ENCODE measurements at places on chromosomes 6 and 20. TPM values are rescaled to one million over a fixed set of nuclear protein-coding genes. Genes with fewer than 3 reads are reported as not detected.

GRCh38 chr6:104638841-104639290 is 220.9 kb downstream of the HACE1 start:
- DNase-seq, result no peak

- DNase-seq, result no peak
Observed at GRCh38 chr20:37223053-37223452, 38.6 kb downstream of the GHRH start.

- no peak for DNase-seq
Observed at GRCh38 chr6:57329933-57330332, 12.5 kb downstream of the PRIM2 start.

GRCh38 chr20:34892671-34893070 is 16.3 kb downstream of the ACSS2 start:
- DNase-seq, result no peak

DNA sequence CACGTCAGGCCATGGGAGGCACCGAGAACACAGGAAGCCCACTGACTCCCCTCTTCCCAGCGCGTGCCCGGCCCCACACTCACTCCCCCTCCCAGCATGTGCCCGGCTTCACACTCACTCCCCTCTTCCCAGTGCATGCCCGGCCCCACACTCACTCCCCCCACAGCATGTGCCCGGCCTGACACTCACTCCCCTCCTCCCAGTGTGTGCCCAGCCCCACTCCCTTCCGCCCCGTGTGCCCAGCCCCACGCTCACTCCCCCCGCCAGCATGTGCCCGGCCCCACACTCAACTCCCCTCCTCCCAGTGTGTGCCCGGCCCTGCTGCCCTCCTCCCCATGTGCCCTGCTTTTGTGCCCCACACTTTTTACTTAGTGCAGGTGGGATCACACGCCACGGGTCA is 9.7 kb downstream of the RTEL1 start:
- no peak for DNase-seq

Gene HRH3
- total RNA-seq, result not detected

DNA sequence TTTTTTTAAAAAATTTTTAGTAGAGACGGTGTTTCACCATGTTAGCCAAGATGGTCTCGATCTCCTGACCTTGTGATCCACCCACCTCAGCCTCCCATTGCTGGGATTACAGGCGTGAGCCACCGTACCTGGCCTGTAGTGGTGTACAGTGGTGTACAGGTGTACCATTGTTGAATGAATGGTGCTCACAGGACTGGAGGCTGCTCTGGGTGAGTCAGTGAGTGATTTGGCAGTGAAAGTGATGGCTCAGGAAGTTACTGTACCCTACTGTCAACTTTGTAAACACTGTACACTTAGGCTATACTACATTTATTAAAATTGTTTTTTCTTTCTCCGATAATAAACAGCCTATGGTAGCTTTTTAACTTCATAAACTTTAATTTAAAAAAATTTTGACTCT is 122.8 kb upstream of the EEF1E1 start:
- DNase-seq, result no peak

DNA sequence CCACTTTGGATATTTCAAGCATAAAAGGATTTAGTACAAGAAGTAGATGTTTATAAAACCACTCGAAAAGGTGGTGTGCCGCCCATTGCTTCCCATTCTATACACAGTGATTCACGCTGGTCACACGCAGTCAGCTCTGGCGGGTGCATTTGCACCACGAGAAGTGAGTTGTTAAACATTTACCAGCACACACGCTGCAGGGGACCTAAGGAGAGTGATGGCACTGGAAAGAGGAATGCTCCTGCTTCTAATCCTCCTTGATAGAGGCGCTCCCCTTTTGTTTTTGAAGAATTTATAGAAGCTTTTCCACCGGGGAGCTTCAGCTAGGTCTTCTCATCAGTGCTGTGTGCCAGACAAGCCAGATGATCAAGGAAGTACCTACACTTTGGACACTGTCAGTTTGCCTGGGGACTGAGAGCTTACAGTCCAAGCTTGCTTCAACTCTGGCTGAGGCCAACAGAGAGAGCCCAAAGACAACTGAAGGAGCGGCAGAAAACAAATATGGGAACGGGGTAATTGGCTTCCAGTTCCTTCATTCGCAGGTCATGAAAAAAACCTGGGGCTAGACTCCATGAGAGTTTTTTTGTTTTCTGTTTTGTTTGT is 31.2 kb downstream of the MUC22 start:
- DNase-seq, result no peak

DNA sequence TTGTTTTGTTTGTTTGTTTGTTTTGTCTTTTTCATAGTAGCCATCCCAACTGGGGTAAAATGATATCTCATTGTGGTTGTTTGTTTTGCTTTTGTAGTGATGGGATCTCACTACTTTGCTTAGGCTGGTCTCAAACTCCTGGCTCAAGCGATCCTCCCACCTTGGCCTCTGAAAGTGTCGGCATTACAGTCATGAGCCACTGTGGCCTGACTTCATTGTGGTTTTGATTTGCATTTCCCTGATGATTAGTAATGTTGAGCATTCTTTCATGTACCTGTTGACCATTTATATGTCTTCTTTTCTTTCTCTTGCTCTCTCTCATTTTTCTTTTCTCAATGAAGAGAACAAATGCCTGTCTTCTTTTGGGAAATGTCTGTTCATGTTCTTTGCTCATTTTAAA is 30.8 kb upstream of the HLA-DOA start:
- no peak for DNase-seq

DNA sequence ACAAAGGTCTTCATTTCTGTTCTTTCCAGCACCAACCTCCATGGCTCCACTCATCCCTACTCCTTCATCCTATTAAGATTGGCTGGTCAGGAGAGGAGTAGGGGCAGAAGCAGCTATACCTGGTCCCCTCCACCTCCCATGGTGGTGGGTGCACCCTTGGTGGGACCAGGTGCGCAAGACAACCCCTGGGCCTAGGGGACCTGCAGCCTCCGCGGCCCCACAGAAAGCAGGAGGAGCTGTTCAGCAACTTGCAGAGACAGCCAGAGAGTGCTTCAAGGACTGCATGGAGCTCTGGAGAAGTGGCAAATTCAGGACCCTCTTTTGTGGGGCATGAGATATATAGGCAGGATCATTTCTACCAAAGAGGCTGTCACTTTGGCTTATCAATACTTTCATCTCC is 9.8 kb downstream of the ULBP2 start:
- DNase-seq, result no peak

Gene ARFRP1
- total RNA-seq, result 37.8 TPM

- no peak for DNase-seq
Observed at GRCh38 chr20:1434571-1435336, 31.9 kb downstream of the NSFL1C start.

Gene PPP1R14C
- 3.3 TPM for total RNA-seq

- no peak for DNase-seq
Observed at GRCh38 chr6:12116264-12116800, 104.2 kb downstream of the HIVEP1 start.

Gene CAGE1
- not detected for total RNA-seq

DNA sequence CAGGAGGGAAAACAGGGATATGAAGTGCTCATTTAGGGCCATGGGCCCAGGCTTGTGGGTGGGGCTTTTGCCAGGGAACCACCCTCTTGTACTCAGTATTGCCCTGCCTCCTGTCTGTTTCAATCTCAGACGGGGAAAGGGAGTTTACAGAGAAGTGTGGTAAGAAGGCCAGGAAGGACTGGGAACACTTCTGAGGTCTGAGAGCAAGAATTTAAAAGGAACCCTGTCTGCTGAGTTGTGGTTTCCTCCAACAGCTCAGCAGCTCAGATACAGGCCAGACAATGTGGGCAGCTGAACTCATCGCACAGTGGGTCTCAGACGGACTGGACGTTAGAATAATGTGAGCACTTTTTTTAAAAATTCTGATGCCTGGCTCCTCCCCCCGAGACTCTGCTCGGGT is 354.1 kb upstream of the ARID1B start:
- no peak for DNase-seq

Gene SYNGAP1
- 32.6 TPM for total RNA-seq

GRCh38 chr6:3208098-3208774 is 19.2 kb downstream of the TUBB2B start:
- DNase-seq, result no peak

DNA sequence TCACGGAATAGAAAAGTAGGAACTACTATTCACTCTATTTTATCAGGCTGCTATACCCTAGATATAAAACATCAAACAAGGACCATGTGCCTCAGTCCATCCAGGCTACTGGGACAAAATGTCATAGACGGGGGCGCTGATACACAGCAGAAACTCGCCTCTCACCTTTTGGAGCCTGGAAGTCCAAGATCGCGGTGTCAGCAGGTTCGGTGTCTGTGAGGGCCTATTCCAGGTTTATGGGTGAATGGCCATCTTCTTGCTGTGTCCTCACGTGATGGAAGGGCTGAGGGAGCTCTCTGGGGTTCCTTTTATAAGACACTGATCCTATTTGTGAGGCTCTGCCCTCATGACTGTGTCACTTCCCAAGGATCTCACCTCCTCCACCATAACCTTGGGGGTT is 89.5 kb downstream of the DLL1 start:
- DNase-seq, result no peak

DNA sequence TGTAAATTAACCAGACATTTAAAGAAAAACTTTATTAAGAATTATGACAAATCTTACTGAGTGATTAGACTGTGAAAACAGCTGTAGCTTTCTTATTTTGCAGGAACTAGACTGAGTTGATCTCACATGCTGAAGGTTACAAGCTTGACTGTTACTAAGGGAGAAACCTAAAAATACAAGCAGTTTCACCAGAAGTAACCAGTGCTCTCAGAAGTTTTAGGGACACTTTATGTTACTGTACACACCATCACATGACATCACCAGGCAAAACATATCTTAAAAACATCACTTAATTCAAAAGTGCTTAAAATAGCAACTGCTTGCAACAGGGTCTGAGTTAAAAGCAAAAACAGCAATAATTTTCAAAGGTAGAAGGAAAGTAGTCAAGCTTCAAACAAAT is 5.4 kb downstream of the FBXO30 start:
- no peak for DNase-seq

GRCh38 chr6:3081960-3082359 is 13.7 kb downstream of the RIPK1 start:
- DNase-seq, result no peak

GRCh38 chr6:128346569-128346968 is 173.8 kb downstream of the PTPRK start:
- no peak for DNase-seq

DNA sequence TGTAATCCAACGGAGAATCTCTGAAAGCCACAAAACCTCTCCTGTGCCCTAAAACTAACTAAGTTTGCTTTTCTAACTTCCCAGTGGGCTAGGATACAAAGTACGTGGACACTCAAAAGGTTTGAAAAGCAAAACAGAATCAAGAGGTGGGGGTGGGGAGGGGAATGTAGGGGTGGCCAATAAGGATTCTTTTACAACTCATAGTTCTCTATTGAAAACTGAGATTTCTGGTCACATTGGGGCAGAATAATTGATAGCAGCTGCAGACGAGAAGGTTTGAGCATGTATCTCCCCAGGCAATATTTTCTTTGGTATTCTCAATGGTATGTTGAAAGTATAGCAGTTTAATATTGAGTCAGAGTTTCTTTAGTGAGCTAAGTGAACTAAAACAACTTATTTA is 376.7 kb upstream of the CITED2 start:
- no peak for DNase-seq

Gene PRR18
- total RNA-seq, result 0.70 TPM

GRCh38 chr6:6592826-6593475 is 4.4 kb downstream of the LY86 start:
- DNase-seq, result no peak

- DNase-seq, result no peak
Observed at GRCh38 chr6:159036673-159037072, 8.1 kb downstream of the TAGAP start.
